Activated CD4-positive, alpha-beta T cell treated with anti-CD3 and anti-CD28 coated beads, Interleukin-2, amount 50 U/mL, for 4 hours (primary cell): ENCODE measurements at places on chromosomes 12 and 14.
A peak's percentile ranks its signal among the peaks of the same experiment; 100 is the strongest.

GRCh38 chr14:94295360-94296180, 2.5 kb upstream of the SERPINA10 start:
- DNase-seq: no peak

DNA sequence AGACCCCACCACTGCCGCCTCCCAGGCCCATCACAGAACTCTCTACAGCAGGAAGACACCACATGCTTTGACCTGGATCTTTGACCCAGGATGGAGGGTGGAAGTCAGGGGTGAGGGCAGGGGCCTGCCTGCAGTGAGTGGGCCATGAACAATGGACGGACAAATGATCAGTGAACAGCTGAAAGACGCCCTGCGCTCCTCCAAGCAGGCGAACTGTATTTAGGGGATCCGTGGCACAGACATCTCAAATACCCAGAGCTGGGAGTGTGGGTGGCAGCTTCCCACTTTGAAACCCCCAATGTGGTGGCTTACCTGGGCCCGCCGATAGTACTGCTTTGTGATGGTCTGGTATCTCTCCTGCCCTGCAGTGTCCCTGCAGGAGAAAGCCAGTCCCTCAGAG, 8.7 kb upstream of the GPX2 start:
- DNase-seq: no peak

- DNase-seq: no peak
Observed at GRCh38 chr14:21038441-21039422, 3.4 kb upstream of the RNASE7 start.

- no peak for DNase-seq
Observed at GRCh38 chr14:101862177-101862576, 100.7 kb downstream of the PPP2R5C start.

DNA sequence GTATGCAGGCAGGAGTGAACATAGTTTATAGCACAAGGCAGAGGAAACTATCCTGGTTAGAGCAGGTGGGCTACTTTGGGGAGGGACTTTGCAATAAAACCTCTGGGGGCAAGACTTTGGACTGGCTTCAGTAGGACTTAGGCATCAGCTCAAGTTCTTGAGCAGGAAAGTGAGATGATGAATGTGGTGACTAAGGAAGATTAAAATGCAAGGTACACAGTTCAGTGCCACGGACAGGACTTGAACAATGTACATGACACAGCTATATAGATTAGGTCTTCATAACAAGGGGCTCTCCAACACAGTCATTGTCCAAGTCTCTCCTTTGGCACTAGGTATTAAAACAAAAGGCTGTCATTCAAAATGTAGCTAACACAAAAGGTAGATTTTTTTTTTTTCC, 21.4 kb upstream of the PPP4R4 start:
- no peak for DNase-seq

DNA sequence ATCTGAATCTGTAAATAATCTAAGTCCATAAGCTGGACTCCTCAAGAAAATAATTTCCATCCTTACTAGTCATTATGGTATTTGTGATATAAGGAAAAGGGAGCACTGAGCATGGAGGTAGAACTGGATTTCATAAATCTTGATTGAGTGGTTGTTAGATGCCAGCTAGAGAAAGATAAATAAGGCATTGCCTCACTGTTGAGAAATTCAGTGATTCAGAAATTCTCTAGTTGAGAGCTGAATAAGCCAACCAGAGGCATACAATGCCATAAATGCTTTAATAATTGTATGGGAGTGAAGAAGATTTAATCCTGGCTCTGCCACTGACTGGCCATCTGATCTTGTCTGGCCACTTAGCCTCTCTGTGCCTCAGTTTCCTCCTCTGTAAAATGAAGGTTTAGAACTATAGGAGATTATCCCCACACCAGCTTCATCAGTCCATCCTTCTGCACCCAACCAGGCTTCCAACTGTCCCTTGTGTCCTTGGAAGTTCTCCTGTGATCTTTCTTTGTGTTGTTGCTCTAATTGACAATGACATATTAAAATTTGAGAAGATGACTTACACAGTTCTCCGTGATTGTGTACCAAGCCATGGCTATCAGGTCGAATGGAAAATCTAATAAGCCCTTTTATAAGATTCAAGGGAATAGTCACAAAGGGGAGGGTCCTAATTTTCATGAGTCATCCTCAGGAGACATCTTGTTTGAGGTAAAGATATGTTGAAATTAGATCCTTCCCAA, 394.3 kb downstream of the EGLN3 start:
- no peak for DNase-seq

GRCh38 chr12:5870183-5870582, 74.9 kb downstream of the ANO2 start:
- no peak for DNase-seq

DNA sequence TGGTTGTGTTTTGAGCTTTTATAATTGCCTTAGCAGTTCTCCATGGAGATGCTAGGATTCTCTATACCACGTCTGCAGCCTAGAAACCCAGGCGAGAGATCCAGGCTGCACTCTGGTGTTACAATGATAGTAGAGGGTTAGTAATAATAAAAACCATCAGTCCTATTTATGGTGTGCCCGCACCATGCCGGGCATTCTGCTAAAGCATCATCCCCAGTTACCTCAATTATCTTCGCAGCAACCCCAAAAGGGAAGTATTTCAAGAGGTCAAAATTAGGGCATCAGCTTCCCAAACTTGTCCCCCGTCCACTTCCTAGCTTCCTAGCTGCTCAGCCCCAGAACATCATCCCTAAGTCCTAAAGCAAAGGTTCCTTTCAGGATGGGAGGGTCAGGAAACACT, 3.2 kb downstream of the SYNE3 start:
- no peak for DNase-seq

- no peak for DNase-seq
Observed at GRCh38 chr14:55500219-55500701, 59.8 kb upstream of the TBPL2 start.

- no peak for DNase-seq
Observed at GRCh38 chr14:59254911-59255545, 66.6 kb downstream of the DAAM1 start.

- peak; percentile 22 for DNase-seq
Observed at GRCh38 chr12:55637467-55637866, 775 bp downstream of the OR10P1 start.

- no peak for DNase-seq
Observed at GRCh38 chr14:54023027-54023426, 66.4 kb upstream of the BMP4 start.

DNA sequence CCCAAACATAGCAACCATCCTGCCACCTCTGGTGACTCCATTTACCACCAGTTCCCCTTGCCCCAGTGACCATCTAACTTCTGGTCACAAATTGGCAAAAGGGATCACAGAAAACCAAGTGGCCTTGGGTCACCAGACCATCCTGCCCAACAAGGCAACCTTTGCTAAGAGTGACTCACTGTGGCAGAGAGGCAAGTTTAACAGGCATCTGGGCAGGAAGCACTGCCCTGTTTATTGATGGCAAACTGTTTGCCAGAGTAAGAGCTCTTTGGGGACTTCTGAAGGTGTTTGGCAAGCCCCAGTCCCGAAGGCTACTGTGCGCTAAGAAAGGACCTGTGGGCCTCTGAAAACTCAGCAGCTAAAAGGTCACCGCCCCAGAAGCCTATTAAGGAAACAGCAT, 28.2 kb upstream of the TMEM233 start:
- no peak for DNase-seq

GRCh38 chr12:127515941-127516340, 751.0 kb upstream of the TMEM132C start:
- no peak for DNase-seq

DNA sequence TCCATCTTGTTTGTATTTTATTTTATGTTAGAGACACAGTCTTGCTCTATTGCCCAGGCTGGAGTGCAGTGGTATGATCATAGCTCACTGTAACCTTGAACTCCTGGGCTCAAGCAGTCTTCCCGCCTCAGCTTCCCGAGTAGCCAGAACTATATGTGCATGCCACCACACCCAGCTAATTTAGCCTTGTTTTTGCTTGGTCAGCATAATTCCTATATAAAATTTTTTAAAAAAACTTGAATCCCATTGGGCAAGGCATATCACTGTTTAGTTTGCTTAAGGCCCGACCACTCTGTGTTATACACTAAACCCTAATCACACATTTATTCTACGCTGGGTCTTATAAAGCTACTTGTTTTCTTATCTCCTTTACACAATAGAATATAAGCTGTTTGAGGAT, 266.4 kb downstream of the AKAP6 start:
- DNase-seq: no peak

- DNase-seq: no peak
Observed at GRCh38 chr12:75509621-75510020, 1.8 kb downstream of the KRR1 start.

- DNase-seq: no peak
Observed at GRCh38 chr12:71748081-71748850, 6.4 kb upstream of the RAB21 start.

DNA sequence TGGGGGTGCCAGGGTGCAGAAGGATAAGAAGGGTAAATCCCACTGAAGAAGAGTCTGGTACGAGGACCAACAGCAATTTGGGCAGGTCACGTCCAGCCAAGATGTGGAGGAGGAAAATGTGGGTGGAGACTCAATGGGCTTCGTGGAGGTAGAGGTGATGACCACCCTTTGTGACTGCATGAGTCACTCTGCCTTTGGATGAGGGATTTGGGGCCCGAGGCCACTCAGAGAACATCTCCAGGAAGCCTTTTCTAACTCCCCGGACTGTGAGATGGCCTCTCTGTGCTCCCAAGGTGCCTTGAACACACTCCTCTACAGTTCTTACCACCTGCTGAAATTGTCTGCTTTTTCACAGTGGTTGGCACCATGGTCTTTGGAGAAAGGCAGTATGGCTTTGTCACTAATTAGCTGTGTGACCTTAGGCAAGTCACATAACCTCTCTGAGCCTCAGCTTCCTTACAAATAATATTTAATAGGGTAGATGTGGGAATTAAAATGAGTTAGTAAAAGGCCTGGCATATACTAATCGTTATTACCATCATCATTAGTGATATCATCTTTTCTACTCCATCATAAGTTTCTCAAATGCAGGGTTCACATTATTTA, 67.0 kb upstream of the ARHGAP5 start:
- DNase-seq: no peak

- DNase-seq: no peak
Observed at GRCh38 chr14:37658156-37658555, 62.7 kb downstream of the TTC6 start.

DNA sequence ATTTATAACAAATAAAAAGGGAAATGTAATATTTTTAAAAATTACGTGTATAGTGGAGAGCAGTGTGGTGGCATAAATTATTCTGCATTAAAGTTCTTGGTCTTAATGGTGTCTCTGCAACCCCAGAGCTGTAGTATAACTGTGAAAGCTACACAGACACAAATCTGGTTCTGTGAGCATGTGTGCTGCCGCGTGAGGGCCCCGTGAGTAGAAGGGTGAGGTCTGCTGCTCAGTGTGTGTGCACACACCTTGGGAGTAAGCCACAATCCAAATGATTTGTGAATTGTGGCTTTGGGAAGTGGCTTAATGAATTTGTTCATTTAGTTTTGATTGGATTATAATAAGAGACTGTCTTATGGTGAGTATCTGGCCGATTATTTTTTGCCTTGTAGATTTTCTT, 16.8 kb downstream of the PELI2 start:
- no peak for DNase-seq

DNA sequence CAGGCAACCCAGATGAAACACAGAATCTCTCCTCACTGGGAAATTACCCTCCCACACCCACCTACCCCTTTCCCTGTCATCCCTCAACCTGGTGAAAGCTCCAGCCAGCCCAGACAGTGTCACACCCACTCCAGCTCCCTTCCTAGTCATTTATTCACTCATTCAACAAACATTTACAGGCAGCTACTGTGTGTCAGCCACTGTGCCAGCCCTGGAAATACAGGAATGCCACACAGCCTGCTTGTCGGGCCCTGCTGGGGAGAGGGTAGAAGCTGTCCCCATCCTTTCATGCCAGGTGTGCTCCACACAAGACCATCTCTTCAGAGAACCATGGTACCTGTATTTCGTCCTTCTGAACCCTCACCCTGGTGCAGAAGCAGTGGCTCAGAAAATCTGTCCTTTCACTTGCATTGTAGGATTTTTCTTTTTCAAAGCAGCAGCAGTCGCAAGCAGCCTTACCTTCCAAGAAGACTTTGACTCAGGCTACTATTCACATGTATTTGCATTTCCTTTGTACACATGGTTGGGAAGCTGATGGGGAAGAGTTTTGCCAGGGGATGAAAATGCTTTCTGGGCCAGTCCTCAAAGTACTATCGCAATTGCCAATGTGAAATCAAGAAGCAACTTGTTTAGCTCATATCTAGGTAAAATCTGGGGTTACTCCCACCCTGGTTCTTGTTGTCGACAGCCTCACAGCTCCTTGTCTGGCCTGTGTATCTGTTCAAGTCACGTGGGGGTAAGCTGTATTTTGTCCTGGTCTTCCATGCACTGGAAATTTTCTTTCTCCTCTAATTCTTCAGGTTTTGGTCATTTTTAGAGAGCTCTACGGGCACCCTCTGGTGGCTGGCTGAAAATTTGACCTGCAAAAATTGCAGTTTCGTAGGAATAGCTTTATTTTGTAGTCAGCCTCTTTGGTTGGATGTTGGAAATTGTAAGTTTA, 147.4 kb upstream of the EGLN3 start:
- DNase-seq: no peak

DNA sequence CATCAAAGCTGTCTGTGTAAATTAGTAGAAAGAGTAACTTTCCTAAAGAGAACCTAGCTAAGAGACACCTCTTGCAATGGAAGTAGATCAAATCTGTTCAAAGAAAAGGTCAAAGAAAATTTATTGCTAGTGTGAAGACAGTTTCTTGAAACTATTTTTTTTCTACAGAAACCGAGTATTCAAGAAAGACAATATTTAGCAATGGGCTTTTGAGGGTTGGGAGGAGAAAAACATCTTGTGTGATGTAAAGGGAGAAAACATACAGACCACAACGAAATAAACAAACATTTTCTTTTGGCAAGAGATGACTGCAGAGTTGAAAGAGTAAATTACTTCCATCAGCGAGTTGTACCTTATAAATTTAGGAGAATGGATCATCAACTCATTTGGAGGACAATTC, 24.4 kb downstream of the NKX2-1 start:
- DNase-seq: no peak

GRCh38 chr12:20150835-20151422, 217.4 kb upstream of the PDE3A start:
- DNase-seq: no peak

DNA sequence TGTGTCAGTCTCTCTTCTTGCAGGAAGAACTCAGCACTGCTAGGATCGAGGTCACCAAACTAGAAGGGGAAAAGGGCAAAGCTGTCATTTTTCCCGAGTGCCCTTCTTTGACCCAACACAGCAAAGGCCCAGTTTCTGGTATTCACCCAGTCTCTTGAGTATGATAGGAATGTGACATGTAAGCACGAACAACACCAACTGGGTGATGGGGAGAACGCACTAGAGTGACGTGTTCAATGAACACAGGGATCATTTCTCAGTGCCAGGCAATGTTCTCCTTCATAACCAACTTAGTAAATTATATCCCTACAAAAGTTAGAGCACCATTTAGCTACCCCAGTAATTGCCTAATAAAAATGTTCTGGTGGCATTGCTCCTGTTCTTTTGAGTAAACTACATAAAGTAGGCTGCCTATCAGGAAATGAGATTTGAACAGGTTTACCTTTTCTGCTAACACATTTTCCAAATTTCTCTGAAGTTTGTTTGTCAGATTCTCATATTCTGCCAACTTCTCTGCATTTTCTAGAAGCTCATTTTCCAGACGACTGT, 64.5 kb downstream of the NIN start:
- DNase-seq: no peak
